ENCODE measurements at places on chromosomes 13 and 19.

- DNase-seq, result no peak
Measured at GRCh38 chr13:21364916-21365315, 94.2 kb downstream of the ZDHHC20 start.

DNA sequence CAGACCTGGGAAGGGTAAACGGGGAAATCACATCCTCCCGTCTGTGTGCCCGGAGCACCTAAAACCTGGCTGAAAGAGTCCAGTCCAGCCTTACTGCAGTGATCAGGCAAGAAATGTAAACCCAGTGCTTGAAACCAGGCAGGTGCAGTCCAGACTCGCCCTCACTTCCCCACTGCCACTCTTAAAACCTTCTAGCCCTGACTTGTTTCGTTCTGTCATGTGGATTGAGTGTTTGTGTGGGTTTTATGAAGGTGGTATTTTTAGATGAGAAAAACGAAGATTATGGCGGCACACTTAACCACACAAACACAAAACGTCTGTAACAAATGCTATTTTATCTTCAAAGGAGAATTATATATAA lies 839 bp upstream of the CKAP2 start:
- DNase-seq, result no peak

GRCh38 chr19:57282011-57282643 lies 1.8 kb downstream of the ZNF460 start:
- DNase-seq, result no peak

GRCh38 chr13:65613004-65613403 lies 1617.1 kb downstream of the PCDH9 start:
- no peak for DNase-seq

DNA sequence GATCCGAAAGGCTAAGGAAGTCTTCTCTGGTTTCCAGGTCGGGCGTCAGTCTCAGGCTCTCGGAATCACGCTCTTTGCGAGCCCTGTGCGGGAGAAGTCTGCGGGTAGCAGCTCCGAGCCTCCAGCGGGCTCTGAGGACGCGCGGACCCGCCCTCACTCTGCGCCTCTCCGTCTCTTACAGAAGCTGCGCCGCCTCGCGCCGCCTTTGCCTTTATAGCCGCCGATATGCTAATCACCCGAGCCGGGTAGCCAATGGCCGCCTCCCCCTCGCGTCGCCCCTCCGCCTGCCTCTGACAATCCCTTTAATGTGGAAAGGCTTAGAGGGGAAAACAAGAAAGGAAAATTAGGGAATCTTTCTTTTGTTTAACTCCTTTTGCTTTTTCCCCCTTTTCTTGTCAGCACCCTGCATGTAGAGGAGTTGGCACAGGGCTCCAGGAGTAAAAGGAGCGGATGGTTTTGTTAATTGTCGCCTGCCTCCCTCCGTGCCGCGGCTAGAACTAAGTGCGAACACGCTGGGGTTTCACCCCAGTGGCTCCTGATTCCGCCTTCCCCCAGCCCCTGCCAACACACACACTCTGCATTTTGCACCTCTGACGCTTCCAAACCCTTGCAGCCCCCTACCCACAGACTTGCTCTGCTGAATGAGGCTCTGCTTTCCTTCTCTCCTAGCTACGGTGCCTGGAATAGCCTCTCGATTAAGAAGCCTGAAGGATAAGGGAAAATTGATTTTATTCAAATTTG lies at the start of gene PCDH8:
PCDH8 (minus strand) TSS at position 186 of the 741 bp plus-strand sequence. CDS start 204 bp downstream, outside the sequence.
- no peak for DNase-seq

DNA sequence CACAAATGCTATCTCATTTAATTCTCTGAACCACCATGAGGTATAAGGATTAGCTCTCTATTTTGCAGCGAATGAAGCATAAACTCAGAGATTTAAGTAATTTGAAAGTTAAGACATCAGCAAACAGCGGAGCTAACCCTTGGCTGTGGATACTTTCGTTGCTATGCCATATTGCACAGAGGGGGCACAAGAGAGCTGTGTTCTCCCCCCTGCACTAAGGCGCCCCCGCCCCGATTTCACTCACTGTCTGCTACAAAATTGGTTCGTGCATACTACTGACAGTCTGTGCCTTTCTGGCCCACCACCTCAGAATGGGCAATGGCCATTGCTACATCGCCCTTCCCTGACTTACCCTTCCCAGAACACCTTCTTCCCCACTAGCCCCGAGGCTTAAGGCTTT lies 105.7 kb upstream of the OBI1 start:
- DNase-seq, result no peak

GRCh38 chr19:464208-464545 lies 3.3 kb upstream of the SHC2 start:
- DNase-seq, result no peak

GRCh38 chr13:42720113-42720857 lies 61.1 kb upstream of the FAM216B start:
- peak; percentile 31 for DNase-seq

- no peak for DNase-seq
Measured at GRCh38 chr13:23960566-23961156, 63.4 kb upstream of the C1QTNF9B start.

DNA sequence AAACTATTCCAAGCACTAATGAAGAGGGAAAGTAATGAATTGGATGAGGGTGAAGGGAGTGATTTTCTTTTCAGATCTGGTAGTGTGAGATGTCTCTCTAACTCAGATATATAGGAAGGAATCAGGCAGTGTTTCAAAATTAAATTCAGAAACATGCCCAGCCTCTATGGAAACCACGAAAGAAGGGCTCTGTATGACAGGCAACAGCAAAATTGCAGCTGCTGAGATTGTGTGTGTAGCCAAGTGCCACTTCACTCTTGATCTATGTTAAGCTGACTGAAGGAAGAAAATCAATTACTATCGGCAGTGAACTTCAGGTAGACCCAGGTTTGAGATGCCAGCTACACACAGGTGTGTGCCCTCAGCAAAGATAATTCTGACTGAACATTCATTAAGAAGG lies 387.4 kb downstream of the PCDH9 start:
- DNase-seq, result no peak

GRCh38 chr19:1213391-1214286 lies 8.1 kb downstream of the STK11 start:
- DNase-seq, result peak; percentile 62

DNA sequence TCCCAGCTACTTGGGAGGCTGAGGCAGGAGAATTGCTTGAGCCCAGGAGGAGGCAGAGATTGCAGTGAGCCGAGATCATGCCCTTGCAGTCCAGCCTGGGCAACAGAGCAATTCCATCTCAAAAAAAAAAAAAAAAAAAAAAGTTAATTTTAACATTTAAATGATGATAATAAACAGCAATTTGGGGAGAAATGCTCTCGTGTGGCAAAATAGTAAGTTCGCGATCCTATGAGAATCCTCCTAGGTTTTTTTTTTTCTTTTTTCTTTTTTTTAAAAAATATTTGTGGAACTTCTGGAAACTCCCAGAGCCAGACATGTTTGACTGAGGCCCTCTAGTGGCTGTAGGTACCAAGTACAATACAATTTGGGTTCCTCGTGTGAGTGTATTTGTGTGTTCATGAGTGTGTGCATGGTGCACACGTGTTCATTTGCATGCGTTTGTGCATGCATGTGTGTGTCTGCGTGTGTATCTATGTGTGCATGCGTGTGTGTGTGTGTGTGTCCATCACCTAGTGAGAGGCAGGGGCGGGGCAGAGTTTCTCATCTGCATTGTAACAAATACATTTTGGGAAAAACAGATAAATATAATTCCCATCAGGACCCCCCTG lies 31.2 kb downstream of the TMPRSS9 start:
- peak; percentile 37 for DNase-seq

- no peak for DNase-seq
Measured at GRCh38 chr13:34046457-34046856, 228.5 kb downstream of the RFC3 start.

DNA sequence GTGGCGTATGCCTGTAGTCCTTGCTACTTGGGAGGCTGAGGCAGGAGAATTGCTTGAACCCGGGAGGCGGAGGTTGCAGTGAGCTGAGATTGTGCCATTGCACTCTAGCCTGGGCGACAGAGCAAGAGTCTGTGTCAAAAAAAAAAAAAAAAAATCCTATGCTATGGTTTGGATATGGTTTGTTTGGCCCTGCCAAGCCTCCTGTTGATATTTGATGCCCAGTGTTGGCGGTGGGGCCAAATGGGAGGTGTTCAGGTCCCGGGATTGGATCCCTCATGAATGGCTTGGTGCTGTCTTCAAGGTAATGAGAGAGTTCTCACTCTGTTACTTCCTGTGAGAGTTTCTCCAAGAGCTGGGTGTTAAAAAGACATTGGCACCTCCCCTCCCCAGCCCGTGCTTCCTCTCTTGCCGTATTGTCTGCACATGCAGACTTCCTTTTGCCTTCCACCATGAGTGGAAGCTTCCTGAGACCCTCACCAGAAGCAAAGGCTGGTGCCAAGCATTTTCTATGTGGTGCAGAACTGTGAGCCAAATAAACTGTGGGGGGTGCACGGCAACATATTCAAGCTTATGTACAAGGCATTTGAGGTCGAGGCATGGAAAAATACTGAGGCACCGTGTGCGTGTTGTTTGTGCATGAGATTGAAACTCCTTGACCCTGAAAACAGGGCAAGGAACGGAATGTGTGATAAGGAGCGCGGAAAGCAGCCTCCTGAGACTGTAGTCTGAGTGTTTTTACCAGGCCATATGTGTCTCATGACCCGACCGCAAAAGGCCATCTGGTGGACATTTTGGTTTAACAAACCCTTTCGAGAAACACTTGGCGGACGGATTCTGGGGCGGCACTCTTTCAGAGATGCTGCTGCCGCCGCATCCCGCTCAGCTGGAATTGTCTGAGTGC lies 7.3 kb downstream of the SIGLEC9 start:
- peak; percentile 49 for DNase-seq

- DNase-seq, result no peak
Measured at GRCh38 chr13:96952595-96952994, 41.7 kb downstream of the OXGR1 start.

DNA sequence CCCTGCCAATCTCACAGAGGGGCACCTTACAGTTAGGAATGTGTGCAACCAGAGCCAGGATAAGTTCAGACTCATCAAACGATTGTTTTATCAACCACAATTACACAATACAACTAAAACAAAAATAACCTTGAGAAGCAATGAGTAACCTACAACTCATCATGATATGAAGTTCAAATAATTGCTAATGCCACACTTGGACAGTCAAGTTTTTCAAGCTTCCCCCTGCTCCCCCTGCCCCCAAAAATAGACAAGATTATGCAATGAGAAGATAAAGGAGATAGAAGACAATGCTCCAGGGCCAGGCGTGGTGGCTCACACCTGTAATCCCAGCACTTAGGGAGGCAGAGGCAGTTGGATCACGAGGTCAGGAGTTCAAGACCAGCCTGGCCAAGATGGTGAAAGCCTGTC lies 13.6 kb upstream of the KPNA3 start:
- no peak for DNase-seq

DNA sequence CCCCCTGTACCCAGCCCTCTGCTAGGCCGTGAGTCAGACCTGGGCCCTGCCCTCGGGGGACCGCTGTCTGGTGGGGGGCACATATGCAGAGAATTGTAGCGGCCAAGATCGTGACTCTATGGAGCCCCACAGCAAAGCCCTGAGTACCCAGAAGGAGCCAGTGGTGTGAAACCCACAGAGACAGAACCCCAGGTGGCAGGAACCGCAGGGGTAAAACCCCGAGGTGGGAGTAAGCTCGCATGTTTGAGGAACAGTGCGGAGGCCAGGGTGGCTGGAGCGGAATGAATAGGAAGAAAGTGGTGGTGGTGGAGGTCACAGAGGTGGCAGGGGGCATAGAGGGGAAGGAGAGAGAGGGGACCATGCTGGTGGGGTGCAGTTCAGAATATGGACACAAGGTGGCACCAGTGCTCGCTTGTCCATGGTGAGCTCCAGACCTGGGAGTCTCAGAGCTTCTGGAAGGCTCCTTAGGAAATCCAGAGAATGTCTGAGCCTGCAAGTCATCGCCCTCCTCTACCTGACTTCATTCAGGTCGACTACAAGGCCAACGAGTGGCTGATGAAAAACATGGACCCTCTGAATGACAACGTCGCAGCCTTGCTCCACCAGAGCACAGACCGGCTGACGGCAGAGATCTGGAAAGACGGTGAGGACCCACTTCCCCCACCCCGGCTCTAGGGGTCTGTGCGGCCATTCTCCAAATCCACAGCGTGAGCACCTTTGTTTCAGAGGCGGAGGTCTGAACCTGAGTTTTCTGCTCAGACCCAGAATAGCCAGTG lies 48.9 kb downstream of the MYH14 start:
- DNase-seq, result no peak

- DNase-seq, result no peak
Measured at GRCh38 chr19:16207490-16208025, 9.8 kb downstream of the AP1M1 start.

- DNase-seq, result no peak
Measured at GRCh38 chr13:59982631-59983382, 180.9 kb downstream of the DIAPH3 start.

DNA sequence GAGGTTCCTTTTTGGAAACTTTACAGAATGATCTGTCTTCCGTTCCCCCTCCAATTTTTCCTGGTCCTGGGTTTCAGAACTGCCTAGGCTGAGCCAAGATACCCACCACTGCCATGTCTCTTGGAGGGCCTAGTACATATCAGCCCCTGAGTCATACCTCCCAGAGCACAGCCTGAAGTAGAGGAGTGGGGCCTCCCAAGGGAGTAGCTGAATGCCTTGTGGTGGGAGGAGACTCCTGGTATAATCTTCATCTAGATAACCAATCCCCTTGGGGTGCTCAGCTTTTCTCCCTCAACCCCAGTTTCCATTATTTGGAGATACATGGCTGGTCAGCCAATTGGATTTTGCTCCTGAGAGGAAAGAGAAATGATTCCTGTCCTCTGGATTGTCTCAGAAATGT lies 30.3 kb downstream of the ZNF763 start:
- DNase-seq, result no peak

DNA sequence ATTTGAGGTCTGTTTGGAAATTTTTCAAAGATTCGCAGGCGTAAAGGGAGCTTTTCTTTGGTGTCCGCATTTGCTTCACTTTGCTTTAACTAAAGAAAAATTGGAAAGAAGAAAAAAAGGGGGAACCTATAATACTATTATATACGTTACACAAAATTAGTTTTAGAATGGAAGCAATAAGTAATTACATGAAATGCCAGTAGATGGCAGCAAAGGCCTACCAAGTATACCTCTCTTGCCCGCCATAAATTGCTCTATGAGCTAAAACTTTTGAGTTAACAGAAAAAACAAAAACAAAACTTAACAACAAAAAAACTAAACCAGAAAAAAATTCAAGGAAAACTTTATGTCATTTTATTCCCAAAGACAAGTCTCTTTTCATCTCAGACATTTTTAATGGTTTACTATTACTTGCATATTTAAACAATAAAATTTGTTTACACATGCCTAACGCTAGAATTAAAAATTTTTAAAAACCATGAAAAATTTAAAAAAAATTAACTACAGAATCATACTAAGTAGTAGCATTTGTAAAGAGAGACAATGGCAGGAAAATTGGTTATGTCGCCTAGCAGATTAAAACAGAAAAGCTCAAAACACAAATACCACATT lies 271.4 kb downstream of the NALCN start:
- DNase-seq, result no peak

DNA sequence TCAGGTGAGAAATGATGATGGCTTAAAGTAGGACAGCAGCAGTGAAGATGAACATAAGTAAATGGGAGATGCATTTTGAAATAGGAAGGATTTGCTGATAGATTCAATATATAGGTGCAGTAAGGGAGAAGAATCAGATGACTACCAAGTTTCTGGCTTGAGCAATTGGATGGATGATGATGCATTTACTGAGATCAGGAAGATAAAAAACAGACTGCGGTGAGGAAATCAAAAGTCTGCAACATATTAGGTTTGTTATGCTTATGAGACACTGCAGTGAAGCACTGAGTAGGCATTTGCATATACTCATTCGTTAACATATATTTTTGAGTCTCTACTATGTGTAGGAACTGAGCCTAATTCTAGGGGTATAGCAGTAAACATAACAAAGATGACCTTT lies 184.2 kb downstream of the LACC1 start:
- DNase-seq, result no peak

Measured in mucosa of gallbladder (tissue), 1 donor.